Activated CD4-positive, alpha-beta T cell treated with anti-CD3 and anti-CD28 coated beads for 1 hour (primary cell): ENCODE measurements at places on chromosomes 3 and 15.

DNA sequence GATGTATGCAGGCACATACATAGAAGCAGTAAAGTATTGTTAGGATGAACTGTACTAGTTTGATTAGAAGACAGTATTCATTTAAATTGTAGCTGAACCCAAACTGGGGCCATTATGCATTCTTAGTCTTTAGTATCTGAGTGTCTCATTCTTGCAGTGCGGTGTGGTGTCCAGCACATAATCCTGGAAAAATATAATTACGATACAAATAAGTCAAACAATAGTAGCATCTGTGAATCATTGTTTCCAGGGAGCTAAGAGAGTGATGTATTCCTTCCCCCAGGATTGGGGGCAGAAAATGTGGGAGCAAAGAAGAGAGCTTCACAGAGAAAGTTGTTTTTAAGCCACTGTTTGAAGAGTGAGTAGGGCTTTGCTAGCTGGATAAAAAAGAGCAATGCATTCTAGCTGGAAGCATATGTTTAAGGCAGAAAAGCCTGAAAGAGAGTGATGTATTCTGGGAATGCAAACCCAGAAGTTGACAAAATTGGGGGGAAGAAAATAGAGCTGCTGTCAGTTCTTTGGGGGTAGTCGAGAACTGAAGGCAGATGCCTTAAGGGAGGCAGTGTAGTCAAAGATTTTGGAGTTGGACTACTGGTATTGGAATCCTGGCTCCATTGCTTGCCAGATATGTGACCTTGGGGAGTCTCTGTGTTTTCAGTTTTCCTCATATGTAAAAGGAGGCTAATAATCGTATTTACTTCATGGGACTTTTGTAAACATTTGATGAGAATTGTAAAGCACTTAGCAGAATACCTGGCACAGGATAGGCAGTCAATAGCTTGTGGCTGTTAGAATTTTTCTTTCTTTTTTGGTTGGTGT, 14.1 kb downstream of the SLMAP start:
- no peak for DNase-seq

DNA sequence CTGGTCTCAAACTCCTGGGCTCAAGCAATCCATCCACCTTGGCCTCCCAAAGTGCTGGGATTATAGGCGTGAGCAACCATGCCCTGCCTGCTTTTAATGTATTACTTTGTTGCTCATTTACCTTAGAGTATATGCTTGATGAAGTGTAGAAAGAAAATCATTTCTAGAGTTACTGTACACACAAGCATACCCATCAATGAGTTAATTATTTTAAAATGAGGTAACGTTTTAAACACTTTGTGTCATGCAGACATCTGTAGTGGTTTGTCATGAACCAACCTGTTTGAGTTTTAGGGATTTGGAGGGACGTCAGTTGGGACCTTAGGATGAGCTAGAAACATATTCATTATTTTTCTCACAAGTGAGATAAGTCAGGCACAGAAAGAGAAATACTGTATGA, 332.4 kb upstream of the IGF1R start:
- DNase-seq = no peak

DNA sequence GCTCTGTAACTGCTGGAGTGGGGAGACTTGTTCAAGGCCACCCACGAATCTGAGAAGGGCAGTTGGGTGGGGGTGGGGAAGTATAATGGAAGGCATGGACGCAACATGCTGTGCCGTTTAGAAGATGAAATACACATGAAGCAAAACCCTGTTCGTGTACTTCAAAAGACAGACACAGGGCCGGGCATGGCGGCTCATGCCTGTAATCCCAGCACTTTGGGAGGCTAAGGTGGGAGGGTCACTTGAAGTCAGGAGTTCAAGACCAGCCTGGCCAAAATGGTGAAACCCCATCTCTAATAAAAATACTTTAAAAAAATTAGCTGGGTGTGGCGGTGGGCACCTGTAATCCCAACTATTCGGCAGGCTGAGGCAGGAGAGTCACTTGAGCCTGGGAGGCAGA, 36.9 kb upstream of the SFMBT1 start:
- no peak for DNase-seq

DNA sequence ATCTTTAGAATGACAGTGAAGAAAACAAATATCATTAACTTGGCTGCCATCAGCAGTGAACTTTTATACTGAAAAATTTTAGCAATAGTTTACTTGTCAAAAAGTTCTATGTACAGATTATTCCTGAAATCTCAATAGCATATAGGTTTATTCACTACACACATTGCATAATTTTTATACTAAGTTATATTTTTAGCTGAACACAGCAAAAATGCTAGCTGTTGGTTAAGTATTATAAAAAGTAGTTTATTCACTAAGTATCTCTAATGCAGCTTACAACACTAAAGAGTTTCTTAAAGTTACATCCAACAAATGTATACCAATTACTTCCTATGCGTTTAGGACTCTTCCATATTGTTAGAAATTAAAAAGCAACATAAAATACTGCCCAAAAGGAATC, 131.9 kb downstream of the SCAPER start:
- DNase-seq = no peak

GRCh38 chr3:155131104-155131503, 51.0 kb downstream of the MME start:
- no peak for DNase-seq

DNA sequence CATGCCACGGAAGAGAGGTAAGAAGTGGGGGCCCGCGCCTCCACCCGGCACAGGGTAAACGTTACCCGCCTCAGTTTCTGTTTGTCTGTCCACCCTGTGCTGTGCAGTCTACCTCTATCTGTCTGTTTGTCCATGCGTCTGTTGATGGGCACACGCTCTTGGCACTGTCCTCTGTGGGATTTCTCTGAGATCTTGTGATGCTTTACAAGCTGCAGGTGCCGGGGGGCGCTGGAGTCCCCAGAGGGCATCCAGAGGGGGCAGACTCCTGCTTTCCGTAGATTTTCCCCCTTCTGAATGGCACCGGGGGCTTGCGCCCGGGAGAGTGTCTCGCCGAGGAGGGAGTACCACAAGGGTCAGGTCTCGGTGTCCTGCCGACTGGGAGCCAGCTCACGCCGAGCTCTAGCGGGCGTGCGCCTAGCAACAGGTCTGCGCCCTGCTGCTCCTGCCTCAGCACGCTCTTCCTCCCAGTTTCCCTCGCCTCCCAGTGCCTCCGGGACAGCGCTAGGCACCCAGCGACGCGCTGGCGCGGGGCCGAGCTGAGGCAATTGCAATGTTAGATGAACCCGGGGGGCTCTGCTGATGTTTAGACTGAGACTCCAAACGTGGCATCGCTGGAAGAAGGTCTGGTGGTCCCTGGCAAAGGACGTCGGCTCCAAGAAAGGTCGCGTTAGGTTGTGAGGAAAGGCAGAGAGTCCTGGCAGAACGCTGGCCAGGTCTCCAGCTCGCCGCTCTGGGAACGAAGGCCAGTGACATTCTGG, 667 bp downstream of the CEMIP start:
- DNase-seq = no peak

DNA sequence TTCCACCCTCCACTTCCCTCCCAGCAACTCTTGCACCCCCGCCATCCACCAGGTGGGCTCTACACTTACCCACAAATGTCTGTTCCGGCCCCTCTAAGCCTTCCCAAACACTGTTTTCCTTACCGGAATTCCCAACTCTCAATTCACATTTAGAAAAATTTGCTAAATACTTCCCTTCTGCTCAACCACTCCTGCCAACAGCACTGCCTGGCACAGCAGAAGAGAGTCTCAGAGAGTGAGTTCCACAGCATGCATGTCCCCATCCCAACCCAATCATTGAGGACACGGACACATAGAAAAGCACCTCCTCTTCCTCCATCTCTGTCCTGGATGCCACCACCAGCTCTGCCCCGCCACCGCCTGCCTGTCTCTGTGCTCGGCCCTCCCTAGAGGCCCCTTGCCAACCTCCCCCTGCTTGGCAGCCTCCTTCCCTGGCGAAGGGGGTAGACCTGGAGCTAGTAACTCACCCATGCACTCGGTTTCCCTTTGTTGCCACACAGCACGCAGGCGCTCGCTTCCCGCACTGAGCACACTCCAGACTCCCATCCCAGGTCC, 66.2 kb upstream of the SLC6A1 start:
- no peak for DNase-seq

- DNase-seq = no peak
Measured at GRCh38 chr15:38860253-38860652, 295.6 kb upstream of the RASGRP1 start.

- peak; percentile 63 for DNase-seq
Measured at GRCh38 chr3:50503504-50504342, at the start of gene CACNA2D2. CACNA2D2 (minus strand) TSS chr3:50503634; CDS start chr3:50503423, 211 bp downstream.

DNA sequence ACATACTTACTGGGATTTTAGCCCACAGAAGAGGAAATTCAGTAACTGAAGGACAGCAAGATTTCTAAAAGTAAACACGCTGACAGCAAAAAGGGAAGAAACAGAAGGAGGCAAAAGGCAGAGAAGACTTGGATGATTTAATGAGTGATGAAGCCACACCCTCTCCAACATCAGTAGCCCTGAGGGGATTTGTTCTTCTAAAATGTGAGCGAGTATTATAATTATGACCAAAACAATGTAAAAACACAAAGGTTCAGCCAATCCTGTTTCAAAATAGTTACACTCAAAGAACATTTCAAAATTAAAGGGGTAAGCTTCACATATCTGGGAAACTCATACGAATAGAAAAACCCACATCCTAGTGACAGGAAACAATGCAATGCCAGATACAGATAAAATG, 25.0 kb downstream of the MCCC1 start:
- no peak for DNase-seq

- no peak for DNase-seq
Measured at GRCh38 chr3:48428572-48429316, 1.1 kb downstream of the PLXNB1 start.

GRCh38 chr15:56732135-56732885, 999 bp downstream of the ZNF280D start:
- no peak for DNase-seq

DNA sequence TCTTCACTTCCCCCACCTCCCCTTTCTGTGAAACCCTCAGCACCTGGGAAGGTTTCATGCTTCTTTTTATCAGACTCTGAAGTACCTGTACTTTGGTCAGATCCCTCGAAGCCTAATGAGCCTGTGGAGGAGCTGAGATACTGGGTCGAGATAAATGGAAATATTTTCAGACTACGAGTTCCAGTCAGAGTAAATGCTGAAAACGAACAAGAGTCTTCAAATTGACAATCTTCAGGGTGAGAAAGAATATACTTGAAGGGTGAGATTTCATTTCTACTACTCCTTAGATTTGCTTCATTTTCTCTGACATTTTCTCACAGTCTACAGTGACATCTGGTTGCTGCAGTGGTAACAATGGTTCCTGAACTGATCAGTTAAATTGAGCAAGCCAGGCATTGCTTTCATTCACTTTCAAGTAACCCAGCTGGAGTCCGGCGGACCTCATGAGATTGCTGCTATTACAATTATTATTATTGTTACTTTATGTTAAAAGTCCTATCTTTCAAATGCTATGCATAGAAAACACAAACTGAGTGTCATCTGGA, 337.2 kb downstream of the VGLL3 start:
- no peak for DNase-seq

GRCh38 chr3:184261854-184262763, 756 bp upstream of the CAMK2N2 start:
- DNase-seq = no peak

- no peak for DNase-seq
Measured at GRCh38 chr15:44296625-44297524, 8.4 kb downstream of the GOLM2 start.

GRCh38 chr15:26177816-26178215, 314.7 kb upstream of the ATP10A start:
- no peak for DNase-seq

GRCh38 chr15:71485094-71485693, 325.2 kb upstream of the NR2E3 start:
- no peak for DNase-seq

DNA sequence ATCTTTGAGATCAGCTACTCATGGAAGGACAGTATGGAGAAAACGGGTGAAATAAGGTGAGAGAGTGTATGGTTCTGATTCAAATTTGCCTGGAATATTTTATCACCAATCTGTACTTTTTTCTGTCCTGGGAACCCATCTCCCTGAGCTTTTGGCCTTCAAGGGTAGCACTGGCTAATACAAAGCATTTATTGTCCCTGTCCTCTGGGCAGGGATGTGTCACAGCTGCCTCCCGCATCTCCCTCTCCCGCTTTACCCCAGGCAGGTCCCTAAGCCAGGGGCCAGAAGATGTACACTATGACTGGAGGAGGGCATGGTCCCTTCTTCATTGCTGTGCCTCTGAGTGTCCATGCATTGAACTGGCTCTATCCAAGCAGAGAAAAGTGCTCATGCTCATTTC, 201.7 kb upstream of the CHRNA7 start:
- no peak for DNase-seq

- no peak for DNase-seq
Measured at GRCh38 chr3:12423918-12424630, 60.2 kb upstream of the TSEN2 start.

DNA sequence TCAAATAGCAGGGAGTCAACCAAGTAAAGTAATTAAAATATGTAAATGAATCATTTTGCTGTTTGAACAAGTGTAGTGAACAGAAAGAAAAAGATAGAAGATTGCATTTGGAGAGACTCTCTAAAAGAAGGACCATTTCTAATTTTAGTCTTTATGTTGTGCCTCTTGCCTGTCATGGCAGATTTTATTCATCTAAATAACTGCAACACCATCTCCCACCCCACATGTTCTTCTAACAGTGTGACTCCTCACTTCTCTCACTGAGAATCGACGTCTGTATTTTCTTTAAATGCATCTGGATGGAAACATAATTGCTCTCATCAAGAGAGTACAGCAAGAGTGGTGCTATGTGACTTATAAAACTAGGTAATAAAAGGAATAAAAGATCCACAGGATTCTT, 439.9 kb upstream of the GBE1 start:
- DNase-seq = no peak

- no peak for DNase-seq
Measured at GRCh38 chr15:88016406-88016805, 240.1 kb downstream of the NTRK3 start.

GRCh38 chr3:129592381-129593131, 13.9 kb downstream of the PLXND1 start:
- DNase-seq = no peak

GRCh38 chr3:99909714-99910495, 92.2 kb downstream of the CMSS1 start:
- DNase-seq = no peak

DNA sequence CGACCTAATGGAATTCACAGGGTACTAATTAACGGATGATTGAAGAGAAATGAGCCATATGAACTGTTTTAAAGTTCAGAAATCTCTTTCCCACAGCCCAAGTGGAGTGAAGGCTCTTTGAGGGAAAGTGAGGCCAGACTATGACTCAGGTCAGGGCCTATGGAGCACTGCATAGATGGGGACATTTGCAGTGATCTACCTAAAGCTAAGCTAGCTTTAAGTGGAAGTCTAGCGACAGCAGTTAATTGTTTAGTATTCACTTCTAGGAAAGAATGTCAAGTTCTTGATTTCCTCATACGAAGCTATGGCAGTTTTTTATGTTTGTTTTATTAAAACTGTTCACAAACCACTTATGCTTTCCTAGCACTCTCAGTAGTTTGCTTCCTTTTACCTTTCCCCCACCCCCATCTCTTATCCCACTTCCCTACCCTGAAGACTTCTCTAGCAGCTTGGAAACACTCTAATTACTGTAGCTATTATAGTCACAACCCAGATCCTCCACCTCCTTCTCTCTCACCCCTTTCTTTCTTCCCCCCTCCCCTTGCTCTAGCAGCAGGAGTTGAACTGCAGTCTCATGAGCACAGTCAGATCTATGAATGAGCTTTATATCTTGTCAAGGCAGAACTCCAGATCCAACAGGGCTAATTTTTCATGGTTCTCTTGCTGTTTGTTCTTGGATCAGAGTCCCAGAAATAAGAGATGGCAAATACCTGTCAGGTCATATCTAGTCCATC, 6.2 kb downstream of the ZNF609 start:
- no peak for DNase-seq

- no peak for DNase-seq
Measured at GRCh38 chr3:107045791-107046190, 331.4 kb upstream of the CCDC54 start.
